ENCODE measurements at places on chromosomes 5 and 9.
A peak's percentile ranks its signal among the peaks of the same experiment; 100 is the strongest.

DNA sequence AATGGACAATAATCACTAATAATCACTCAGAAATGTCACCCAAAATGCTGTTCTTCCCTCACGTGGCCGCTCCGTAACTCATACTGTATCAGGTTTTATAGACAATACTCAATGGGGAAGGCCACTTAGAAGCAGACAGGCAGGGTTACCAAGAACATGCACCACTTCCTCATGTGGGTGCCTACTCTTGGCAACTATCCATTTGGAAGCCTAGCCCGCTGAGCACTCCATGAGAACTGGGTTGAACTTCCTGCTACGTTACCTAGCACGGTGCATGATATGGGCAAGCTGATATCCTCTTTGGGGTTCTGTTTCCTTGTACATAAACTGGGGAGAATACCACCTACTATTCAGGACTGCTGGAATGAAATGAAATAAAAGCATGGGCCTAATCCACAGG lies 14.3 kb downstream of the DAP start:
- peak; percentile 71 for DNase-seq

- DNase-seq = no peak
Measured at GRCh38 chr9:129163753-129164152, 14.3 kb downstream of the IER5L start.

- DNase-seq = peak; percentile 48
Measured at GRCh38 chr5:170434966-170435605, 45.9 kb upstream of the KCNMB1 start.

GRCh38 chr5:7396713-7397454 lies 946 bp downstream of the ADCY2 start:
- peak; percentile 62 for DNase-seq

- DNase-seq = no peak
Measured at GRCh38 chr5:11903614-11904264, 507 bp downstream of the CTNND2 start.

GRCh38 chr5:169656125-169656901 lies 19.2 kb downstream of the DOCK2 start:
- no peak for DNase-seq

- DNase-seq = no peak
Measured at GRCh38 chr5:84419742-84420141, 35.1 kb upstream of the EDIL3 start.

All from pons (tissue), 1 donor.